NCI-H345 (cell line): ENCODE measurements at places on chromosomes 16 and 17.
A peak's percentile ranks its signal among the peaks of the same experiment; 100 is the strongest.

DNA sequence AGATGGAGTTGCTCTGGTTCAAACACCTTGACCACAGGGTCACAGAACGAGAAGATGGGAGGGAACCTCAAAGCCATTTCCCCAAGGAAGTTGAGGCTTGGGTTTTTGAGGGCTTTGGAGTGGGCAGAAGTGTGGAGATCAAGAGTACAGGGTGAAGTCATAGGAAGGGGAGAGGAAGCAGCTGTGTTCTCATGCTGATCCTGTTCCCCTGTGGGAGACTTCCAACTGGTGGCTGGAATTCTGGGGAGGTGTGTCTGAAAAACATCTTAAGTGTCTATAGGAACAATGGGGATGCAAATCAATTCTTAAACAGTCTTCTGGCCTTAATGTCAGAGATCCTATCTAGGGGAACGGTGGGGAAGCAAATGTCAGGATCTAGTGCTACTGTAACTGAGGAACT lies 38.8 kb upstream of the HSBP1 start:
- no peak for DNase-seq

DNA sequence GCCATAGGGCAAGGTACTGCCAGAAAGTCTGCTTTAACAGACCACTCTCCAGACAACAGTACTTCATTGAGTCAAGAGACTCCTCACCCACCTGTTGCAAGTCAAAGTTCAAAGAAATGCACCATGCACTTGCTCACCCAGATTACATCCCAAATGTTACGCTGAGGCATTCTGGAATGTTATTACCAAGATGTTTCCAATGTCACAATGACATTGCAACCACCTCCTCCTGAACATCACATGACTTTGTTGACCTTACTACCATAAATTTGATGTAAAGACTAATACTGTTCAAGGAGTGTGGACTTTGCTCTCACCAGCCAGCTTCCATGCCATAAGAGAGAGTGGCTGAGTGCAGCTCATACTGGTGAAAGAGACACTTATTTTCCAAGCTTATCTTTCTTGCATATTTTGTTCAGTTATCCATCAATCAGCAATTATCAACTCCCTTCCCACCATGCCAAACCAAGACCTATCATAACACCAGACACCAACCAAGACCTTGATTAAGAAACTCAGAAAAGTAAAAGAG lies 58.5 kb upstream of the BCAR1 start:
- no peak for DNase-seq

- DNase-seq: no peak
These were observed 160.3 kb downstream of the NTN1 start for GRCh38 chr17:9181640-9182039.

DNA sequence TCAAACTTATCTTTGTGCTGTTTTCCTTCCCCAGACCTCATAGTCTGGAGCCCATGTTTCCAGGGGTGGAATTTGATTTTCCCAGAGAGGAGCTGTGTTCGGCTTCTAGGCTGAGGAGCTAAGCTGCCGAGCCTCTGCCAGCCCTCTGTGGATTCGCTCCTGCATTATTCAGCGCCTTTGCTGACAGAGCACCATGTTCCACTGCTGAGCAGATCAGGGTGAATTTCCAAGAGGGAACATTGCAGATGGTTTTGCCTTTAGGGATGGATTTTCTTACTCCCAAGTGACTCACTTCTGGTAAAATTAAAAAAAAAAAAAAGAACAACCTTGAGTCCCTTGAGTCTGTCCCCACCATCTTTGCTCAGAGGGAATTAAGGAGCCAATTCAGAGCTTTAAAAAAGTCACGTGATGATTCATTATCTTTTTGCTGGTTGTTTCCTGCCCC lies 229.5 kb downstream of the PRKCA start:
- no peak for DNase-seq

- peak; percentile 60 for DNase-seq
These were observed 648.9 kb downstream of the WWOX start for GRCh38 chr16:78748220-78748929.
